ENCODE measurements at places on chromosomes 1 and 21.
A peak's percentile ranks its signal among the peaks of the same experiment; 100 is the strongest.

DNA sequence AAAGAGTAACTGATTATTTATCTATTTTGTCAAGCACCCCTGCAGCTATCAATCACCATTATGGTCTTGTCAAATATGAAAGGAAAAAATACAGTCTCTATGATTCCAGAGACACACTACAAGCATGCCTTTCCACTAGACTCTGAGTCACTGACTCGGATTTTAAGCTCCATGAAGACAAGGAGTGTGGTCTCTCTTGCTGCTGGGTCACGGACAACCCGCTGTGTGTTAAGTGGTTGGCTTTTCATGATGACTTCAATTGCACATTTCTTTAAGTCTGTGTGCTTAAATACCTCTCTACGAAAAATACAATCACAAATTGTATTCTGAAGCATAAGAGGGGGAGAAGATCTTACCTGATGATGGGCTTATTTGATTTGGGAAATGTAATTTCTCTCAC is 14.0 kb upstream of the GNG4 start:
- no peak for DNase-seq

DNA sequence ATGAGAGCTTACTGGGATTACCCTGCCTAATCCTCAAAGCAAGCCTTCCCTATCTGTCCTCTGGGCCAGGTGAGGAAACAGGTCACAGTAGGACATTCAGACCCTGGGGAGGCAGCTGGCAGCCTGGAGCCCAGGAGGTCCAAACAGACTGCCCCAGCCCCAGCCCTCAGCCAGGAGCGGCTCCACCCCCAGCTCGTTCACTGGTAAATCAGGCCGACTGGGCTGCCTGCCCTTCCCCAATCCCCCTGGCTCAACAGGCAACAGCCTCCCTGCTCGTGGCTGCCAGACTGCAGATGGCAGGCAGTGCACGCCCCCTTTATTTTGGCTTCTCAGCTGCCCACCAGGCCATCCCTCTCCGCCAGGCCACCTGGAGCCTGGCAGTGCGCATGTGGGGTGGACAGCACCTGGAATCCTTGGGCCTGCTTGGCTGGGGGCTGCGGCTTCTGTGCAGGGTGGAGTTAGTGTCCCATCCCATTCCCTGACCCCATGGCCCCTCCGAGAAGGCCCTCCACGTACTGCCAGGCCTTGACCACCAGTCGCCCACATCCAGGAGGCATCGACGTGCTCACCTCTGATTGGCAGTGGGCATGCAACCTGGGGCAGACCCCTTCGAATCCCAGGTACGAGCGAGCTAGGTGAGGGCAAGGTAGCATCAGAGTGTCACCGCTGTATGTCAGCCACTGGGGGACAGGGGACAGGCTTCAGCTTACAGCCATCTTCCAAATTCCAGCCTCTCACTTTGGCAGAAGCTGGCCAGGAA is 11.2 kb upstream of the ZNF670 start:
- no peak for DNase-seq

DNA sequence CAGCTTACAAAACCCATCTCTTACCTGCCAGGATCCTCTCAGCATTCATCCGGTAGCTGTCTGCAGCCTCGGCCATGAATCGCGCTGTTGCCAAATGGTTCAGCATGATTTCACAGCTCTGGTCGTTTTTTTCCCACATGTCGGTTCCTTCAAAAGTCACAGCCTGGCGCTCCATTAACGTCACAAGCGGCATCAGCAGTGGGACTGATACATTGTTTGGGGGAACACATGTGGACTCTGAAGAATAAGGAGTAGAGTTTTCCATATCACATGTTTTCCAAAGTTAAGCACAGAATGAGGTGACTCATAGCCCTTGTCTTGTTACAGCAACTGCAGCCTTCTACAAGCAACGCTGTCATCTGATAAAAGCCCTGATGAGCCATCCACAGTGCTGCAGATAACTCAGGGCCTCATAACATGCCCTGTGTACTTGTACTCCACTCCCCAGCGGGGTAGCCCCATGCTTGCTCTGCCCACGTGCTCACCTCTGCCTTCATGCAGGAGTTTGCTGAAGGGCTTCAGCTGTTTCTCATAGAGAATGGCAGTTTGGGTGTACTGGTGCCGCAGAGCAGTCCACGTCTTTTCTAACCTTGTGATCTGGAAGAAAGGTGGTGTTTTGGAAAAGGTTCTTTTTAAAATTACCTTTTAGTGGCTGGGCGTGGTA is 114.2 kb downstream of the BCAR3 start:
- no peak for DNase-seq

GRCh38 chr21:31092832-31093625 is 54.8 kb upstream of the KRTAP19-8 start:
- no peak for DNase-seq

DNA sequence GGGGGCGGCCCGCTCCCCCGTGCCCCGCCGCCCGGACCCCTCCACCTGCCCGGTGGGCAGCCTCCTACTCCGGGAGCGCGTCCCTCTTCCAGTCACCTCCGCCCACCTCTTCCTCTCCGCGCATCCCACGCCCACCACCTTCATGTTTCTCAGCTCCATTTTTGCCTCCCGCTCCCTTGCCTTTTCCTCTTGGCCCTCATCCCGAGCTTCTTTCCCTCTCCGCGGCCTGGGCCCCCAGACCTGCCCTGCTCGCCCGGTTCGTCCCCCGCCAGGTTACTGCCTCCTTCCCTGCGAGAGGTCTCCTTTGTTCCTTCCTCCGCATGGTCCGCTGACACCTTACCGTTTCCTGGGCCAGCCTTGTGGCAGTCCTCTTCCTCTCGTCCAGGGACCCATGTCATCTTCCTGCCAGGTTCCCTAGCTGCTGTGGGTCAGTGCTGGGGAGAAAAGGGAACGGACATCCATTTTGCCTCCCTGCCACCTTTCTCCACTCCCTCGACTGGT is 563 bp downstream of the QSOX1 start:
- no peak for DNase-seq

DNA sequence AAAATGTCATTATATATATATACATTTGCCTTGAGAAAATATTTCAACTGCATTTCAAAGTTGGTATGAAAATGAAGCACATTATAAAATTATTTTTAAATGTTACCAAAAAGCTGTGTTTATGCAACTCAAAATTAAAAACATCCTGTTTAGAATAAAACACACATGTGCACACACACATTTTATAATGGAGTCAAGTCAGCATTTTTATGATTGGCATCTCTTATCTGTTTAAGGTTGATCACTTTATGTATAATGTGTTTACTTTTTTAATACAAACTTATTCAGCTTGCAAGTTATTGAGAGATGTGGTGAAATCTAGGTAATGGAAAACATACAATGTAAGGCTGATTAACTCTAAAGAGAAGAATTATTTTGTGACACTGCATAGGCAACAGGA is 80.4 kb downstream of the IFI44 start:
- DNase-seq, result no peak

DNA sequence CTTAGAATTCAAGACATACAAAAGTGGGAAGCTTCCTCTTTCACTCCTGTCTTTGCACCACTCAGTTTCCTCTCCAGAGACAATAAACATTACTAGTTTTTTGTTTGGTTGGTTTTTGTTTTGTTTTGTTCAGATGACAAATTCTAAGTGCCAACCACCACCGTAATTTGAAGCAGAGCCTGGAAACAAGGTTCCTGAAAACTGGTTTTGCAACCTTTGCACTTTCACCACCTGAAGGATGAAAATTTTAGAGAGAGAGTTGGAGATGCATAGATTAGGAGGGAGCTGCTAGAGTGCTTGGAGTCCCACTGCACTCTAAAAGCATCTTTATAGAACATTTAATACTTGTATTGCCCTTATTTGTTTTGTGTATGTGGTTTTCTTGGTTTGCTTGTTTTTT is 20.2 kb upstream of the MGST3 start:
- DNase-seq, result no peak

DNA sequence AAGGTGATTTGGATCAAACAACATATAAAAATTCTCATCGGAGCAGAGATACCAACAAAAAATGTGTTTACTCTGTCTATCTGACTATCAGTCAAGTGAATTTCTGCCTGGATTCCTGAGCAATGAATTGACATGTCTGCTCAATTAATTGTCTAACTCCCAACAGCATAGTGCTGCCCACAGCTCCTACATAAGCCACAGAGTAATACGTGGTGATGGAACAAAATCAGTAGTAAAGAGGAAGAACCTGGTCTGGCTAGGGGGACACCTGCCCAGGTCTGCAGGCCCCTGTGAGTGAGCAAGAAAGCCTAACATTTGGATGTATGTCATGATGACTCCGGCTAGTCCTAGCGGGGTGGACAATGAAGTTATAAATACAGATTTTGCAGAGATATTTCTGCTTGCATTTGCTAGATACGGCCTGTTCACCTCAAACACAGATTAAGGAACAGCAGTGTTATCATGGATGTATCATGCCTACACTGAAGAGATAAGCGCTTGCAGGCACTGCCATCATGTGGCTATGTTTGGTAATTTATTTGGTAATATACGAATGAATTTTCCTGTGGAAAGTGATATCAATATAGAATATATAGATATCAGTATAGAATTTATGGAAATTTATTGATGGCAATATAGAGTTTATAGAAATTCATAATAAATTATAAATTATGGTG is 69.6 kb upstream of the LRRC8B start:
- peak; percentile 56 for DNase-seq

DNA sequence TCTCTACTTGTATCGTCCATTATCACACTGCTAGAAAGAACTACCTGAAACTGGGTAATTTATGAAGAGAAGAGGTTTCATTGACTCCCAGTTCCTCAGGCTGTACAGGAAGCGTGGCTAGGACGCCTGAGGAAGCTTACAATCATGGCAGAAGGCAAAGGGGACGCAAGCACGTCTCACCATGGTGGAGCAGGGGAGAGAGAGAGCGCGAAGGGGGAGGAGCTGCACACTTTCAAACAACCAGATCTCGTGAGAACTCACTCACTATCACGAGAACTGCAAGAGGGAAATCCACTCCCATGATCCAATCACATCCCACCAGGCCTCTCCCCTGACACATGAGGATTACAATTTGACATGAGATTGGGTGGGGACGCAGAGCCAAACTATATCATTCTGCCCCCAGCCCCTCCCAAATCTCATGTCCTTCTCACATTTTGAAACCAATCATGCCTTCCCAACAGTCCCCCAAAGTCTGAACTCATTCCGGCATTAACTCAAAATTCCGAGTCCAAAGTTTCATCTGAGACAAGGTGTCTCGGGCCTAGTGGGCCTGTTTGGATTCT is 8.0 kb downstream of the MMEL1 start:
- DNase-seq, result no peak

GRCh38 chr1:164504749-164505148 is 54.2 kb upstream of the PBX1 start:
- no peak for DNase-seq

DNA sequence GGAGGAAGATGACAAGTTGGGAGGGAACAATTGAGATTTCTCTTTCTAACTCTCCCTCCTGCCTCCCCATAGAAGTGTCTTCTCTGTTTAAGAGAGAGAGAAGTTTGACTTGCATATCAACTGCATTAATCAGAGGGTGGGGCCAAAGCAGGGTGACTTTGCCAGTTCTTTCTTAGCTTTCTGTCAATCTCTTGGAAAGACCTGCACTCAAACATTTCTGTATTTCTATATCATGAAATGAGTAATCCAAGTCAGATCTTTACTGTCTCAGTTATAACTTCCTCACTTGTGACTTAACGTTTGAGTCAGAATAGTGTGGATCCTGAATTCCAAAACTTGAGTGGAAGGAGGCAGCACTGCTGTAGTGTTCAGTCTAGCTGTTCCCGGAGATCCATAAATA is 180.8 kb upstream of the KCNK2 start:
- no peak for DNase-seq

- DNase-seq, result no peak
Observed at GRCh38 chr1:35577071-35577998, 4.2 kb downstream of the TFAP2E start.

GRCh38 chr1:153698020-153698922 is 19.8 kb downstream of the NPR1 start:
- no peak for DNase-seq

DNA sequence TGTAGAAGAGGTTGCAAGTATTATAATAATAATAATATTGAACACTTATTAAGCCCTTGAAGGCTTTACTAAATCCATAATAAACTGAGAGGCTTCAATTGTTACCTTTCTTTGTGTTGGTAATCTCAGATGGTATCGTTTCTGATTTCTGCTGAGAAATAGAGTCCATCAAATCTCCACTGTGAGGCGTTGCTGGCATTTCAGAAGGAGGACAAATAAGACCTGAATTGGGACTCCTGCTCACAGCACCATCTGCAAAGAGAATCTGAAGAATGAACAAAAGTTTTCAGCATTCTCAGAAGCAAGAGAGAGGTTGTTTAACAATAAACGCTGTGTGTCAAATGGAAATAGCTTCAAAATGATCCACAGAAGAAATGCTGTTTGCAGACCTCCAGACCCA is 93.7 kb downstream of the WDR3 start:
- no peak for DNase-seq

- DNase-seq, result no peak
Observed at GRCh38 chr21:25560271-25560685, 47.0 kb downstream of the MRPL39 start.

GRCh38 chr1:925561-926421 is 2.1 kb downstream of the SAMD11 start:
- no peak for DNase-seq

- DNase-seq, result no peak
Observed at GRCh38 chr1:182909578-182909977, 43.4 kb downstream of the SHCBP1L start.

DNA sequence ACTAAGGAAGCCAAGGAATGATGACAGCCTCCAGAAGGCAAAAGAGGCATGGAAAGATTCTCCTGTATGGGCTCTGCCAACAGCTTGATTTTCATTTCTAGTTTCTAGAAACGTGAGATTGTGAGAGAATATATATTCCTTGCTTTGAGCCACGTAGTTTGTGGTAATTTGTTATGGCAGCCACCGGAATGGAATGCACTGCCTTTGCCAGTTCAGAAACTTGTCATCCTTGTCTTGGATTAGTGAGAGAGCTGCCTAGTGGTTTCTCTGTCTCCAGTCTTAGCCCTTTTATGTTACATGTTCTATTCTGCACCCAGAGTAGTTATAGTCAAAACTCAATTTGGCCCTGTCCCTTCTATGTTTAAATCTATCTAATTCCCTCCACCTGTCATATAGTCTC is 216.0 kb upstream of the PTGFR start:
- DNase-seq, result no peak

DNA sequence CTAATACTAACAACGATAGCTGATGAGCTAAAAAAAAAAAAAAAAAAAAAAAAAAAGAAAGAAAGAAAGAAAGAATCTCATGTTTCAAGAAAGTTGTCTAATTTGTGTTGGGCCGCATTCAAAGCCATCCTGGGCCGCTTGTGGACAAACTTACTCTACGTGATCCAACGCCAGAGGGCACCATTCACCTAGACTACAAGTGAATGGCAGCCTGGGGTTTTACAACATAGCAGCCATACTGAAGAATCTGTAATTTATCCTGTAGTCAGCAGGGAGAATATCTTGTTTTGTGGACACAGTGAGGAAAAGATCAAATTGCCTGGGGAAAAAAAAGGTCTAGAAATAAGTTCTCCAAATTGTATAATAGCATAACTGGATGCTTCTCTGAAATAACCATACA is 47.0 kb downstream of the CYP2J2 start:
- DNase-seq, result peak; percentile 9
